ENCODE measurements at places on chromosomes 5 and 9. TPM values are rescaled to one million over a fixed set of nuclear protein-coding genes. Genes with fewer than 3 reads are reported as not detected.

DNA sequence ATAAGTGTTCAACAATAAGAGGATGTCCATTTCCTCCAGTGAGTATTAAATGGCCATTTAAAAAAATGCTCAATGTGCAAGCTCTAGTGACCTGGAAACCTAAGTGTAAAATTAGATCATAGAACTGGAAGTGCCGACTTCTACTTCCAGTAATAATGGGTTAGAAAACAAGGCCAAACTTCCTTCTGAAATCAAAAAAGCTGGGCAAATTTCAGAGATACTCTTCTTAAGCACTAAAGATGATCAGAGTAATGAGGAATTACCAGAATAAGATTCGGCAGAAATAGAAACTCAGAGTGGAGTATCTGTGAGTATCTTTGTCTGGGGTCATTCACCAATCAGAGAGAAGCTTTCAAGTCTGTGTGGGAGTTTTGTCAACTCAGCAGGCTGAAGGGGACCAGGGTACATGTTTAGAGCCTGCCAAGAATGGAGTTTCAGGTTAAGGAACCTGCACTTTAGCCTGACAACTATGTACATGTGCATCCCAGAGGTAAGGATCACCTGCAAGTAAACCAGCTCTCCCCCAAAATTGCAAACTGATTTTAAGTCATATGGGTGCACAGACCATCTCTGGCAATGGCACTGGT is 17.1 kb downstream of the FCN2 start:
- no peak for DNase-seq

Gene FOXD1
- total RNA-seq: 1.1 TPM

- no peak for DNase-seq
Observed at GRCh38 chr9:27379311-27380251, 82.6 kb upstream of the EQTN start.

Gene LCN15
- not detected for total RNA-seq

Gene ITGA1
- 13.2 TPM for total RNA-seq

Gene MOB3B
- total RNA-seq: 5.6 TPM

Gene OLFML2A
- 5.4 TPM for total RNA-seq

DNA sequence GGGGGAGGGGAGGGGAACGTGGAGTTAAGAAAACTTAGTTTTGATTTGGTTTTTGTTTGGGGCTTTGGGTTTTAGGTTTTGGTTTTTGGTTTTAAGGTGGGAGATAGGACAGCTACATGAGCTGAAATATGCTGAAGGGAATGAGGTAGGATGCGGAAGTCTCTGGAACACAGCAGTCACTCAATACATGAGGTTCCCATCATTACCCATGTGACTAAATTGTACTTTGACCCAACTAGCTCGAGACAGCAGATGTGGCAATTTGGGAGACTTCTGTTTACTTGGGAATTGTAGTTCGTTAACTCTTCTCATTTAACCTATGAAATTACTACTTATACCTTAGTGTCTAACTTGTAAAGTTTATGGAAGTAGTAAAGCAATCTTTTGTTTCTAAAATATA is 124.2 kb downstream of the TLE1 start:
- no peak for DNase-seq

DNA sequence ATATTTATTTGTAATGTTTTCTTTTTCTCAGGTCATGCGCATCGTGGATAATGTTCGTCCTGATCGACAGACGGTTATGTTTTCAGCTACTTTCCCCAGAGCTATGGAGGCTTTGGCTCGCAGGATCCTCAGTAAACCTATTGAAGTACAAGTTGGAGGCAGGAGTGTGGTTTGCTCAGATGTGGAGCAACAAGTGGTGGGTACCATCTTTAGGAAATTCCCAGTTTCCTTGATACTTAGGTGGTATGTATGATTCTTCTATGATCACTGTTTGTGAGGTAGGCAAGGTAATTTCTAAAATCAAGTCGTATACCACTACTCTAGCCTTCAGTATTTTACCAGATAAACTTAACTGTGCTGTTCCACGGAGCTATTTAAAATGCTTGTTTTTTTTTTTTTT is 36.2 kb downstream of the DDX46 start:
- no peak for DNase-seq

Gene DRD1
- 1.3 TPM for total RNA-seq

DNA sequence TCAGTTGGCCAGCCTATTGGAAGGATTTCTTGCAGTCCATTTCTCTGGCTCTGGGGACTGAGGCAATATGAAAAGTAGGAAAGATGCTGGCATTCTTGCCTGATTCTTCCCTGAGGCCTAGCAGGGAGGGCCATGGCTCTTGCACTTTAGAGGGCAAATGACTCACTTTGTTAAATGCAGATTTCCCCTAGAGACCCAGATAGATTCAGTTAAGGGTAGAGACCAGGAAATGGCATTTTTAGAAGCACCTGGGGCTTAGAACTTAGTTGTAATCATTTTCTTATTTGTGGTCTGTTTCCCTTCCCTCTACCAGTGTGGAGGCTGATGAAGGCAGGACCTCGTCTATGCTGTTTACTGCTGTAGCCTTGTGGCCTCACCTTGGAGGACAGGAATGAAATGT is 112.8 kb upstream of the NR3C1 start:
- no peak for DNase-seq

- no peak for DNase-seq
Observed at GRCh38 chr9:6695121-6695814, 49.7 kb upstream of the GLDC start.

- DNase-seq: no peak
Observed at GRCh38 chr9:73157811-73158210, 6.1 kb downstream of the ANXA1 start.

DNA sequence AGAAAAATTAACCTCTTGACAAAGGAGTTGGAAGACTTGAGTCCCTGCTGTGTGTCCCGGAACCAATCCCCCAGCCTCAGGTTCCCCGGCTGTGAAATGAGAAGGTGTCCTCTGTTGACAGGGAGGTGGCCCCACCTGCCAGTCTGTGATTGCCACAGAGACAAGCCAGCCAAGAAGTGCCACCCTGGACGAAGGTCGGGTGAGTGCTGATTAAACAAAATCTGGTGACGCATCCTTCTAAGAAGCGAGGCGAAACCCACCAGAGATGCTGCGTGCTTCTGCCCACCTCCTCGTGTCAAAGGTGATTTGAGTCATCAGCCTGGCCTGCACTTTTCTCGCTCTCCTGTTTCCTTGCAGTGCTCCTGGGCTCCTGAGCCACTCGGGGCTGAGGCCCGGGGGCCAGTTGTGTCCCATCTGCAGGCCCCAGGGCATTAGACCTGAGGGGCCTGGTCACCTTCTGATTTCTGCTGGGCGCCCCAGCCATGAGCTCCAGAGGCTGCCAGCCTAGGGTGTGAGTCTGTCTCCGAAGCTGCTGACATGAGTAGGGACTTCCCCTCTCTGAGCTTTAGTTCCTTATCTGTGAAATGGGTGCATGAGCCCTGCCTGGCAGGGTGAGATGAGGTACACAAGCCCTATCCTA is 28.7 kb downstream of the NEK6 start:
- no peak for DNase-seq

Gene PLK2
- total RNA-seq: 123 TPM

DNA sequence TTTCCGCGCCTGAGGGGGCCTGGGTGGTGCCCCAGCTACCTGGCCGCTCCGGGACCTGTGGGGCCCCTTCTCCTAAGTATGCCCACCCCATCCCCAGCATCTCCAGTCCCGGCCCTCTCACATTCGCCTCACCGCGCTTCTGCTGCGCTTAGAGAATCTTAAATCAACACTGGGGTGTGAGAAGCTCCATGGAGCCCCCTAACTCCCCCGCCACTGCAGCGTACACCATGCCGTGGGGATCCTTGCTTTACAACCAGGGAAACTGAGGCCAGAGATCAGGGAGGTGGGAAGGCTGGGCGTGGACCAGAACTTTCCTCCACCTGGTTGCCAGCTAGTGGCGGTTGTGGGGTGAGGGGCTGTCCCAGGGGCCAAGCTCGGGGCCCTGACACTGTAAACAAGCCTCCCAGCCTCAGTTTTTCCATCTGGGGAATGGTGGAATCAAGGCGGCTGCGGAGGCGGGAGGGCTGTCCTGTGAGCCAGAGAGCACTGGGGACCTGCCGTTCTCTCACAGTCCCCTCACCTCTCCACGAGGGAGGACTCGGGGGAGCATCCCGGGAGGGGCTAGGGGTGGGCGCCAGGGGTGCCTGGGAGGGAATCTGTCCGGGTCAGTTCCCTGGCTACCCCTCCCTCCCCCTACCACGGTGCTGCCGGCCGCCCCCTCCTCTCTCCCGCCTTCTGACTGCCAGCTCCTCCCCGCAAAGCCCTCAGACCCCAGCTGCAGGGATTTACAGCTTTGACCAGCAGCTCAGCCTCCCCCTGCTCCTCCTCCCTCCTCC is 161.2 kb downstream of the C9orf50 start:
- DNase-seq: no peak

DNA sequence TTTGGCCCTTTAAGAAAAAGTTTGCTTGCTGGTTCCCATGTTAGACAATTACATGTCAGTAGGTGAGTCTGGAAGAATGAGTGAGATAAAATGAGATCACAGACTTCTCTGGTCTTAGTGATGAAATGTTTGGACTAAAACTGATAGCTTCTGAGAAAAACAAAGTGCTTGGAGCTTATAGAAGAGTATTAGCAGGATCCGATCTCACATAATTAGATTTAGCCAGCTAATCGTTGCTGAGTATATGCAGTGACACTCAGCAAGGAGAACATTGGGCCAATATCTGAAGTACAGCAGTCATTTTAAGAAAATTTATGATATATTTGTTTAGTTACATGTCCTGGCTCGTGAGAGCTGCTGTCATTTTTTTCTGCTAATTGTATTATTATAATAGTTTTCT is 135.8 kb downstream of the SNCAIP start:
- no peak for DNase-seq

GRCh38 chr5:3377176-3377575 is 218.5 kb upstream of the IRX1 start:
- no peak for DNase-seq

Gene TAF11L5
- total RNA-seq: not detected

Gene LCP2
- 3.6 TPM for total RNA-seq

Gene GPR151
- 0.18 TPM for total RNA-seq

Gene WWC1
- total RNA-seq: 20.1 TPM

GRCh38 chr9:131735238-131736128 is 4.4 kb downstream of the RAPGEF1 start:
- DNase-seq: no peak

- no peak for DNase-seq
Observed at GRCh38 chr5:169913479-169913878, 66.8 kb downstream of the INSYN2B start.

DNA sequence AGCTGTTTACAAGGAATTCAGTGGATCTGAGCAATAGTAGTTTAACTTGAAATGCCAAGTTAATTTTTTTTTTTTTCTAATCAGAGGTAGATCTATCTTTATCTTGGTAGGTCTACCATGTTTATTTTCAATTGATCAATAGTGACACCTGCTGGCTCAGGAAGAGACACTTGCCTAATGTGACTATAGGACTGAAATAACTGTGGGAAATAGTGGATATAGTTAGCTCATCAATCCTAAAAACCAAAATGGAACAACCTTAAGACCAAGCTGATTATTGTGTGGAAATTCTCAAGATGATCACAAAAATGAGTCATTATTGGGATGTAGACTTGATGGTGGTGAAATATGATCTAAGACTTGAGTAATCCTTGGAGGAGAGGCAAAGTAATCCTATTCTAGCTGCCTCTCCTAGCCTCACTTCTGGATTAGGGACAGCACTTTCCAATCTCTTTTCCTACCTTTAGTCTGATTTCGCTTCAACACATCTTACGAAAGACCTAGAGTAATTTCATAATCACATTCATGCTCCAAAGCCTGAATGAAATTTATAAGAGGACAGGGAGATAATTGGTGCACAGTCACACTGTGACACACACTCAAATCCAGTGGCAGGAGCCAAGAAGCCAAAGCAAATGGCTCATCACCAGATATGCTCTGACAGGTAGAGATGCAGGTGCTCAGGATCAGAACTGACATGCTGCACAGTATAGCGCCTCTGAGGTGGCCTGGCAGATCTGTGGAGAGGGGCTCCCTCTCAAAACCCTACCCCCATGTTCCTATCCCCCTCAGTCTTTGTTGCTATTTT is 156.3 kb downstream of the HMHB1 start:
- DNase-seq: peak; percentile 6

GRCh38 chr5:102663749-102664530 is 91.2 kb upstream of the PAM start:
- peak; percentile 68 for DNase-seq

DNA sequence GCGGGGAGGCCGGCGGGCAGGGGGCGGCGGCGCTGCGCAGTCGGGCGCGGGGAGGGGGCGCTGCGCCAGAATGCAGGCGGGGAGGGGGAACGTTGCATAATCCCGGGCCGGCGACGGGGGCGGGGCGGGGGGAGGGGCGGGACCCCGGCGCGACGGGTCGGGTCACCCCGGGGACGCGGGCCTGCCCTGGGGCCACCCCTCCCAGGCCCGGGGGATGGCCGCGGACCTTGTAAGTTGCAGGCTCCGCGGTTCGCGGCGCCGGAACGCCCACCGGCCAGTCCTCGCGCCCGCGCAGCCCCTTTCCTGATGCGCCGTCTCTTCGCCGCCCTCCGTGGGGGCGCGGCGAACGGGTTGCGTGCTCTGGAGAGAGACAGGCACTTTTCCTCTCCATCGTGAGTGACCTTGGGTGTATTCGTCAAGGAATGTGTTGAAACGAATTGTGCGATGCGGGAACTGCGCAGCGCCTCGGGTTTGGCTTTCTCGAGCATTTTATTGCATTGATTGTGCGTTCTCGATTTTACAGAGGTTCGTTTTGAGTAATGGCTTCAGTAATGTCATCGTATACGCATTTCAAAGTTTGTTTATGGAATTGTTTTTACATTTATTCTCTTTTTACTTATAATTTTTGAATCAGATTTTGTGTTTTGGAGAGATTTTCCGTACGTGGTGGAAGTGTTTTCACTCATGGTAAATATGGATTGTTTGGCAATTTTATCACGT is 802 bp downstream of the SPIN1 start:
- DNase-seq: peak; percentile 55

DNA sequence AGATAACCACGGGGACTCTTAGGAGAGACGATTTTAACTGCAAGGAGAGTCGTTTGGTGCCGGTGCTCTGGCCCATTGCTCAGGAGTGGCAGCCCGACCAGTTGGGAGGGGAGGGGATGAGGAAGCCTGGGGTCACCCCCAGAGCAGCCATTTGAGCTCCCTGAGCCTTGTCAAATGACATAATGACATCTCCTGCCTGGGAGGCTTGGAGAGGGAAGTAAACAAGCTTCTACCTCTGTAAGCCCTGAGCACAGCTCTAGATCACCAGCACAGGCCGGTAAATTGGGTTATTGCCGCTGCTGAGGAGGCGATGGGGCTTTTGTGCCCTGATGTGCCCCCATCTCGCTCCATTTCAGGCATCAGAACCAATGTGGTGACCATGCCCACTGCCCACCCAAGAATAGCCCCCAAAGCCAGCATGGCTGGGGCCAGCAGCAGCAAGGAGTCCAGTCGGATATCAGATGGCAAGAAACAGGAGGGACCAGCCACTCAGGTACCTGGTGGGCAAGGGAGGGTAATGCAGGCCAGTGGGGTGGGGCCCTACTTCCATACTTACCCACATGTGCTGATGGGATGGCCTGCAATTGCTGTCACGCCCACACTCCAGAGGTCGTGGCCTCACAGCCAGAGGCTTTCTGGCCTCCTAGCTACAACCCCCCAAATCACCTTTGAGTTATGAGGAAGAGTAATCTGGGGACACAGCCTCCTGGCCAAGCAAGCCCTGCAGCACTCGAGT is 23.0 kb downstream of the CD74 start:
- DNase-seq: no peak
